ENCODE measurements at places on chromosomes 5 and 9. TPM values are rescaled to one million over a fixed set of nuclear protein-coding genes. Genes with fewer than 3 reads are reported as not detected.

DNA sequence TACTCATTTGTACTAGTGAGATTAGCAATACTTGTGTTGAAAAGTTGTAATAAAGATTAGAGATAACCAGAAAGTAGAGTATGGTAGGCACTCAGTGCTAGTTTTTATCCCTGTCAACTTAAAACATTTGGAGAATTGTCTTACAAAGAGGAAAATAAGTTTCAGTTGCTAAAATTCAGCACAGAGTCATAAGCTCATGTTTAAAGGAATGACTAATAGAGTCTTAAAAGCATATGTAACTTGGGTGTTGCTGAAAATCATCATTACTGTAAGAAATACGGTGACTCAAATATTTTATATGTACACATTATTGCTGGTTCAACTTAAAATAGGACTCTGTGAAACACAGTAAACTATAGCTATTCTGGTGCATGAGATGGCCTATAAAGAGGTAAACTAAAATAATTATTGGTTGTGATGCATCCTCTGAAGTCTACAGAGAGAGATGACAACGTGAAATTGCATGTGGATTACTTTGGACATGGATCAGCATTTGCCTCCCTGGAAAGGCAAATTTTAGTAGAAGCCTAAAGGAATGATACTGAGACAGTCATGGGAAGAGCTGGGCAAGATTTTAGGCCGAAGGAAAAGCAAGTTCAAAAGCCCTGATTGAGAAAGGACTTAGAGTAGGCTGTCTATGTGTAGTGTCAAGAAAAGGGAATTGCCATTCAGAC lies 34.6 kb downstream of the SGCD start:
- DNase-seq = no peak

DNA sequence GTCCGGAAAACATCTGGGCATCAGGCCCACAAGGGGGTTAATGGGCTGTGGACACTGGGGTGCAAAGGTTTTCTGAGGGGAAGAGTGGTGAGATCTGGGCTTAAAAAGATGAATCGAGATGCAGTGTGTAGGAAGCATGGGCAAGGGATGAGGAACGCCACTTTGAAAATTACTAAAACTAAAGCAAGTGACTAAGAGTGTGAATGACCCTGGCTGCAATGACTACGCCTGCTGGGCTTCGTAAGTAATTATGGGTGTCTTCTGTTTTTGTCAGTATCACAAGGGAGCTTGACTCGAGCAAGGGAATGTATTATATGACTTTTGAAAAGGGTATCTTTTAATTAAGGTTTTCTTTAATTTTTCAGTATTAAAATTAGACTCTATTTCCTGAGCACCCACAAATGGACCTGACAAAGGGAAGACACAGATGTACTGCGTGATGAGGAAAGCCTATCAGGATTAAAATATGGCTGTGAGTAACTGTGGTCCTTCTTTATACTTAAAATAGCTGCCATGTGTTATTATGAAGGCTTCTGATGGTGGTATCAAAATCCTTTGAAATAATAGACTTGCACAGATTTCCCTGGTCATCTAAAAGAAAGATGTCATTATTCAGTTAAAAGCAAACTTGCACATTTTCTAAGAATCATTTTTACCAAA lies 4.2 kb downstream of the CTXN3 start:
- DNase-seq = no peak

Gene KIAA1191
- total RNA-seq = 34.1 TPM

DNA sequence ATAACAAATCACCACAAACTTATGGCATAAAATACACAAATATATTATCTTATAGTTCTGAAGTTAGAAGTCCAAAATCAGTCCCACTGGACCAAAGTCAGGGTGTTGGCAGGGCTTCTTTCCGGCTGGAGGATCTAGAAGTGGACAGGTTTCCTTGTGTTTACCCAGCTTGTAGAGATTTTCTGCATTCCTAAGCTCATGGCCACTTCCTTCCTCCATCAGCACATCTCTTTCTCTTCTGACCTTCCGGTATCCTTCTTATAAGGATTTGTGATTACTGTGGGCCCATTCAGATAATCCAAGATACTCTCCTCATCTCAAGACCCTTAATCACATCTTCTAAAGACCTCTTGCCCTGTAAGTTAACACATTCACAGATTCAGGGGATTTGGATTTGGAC lies 97.6 kb downstream of the RAB3C start:
- no peak for DNase-seq

- no peak for DNase-seq
Measured at GRCh38 chr5:17697671-17698070, 63.4 kb downstream of the TAF11L14 start.

DNA sequence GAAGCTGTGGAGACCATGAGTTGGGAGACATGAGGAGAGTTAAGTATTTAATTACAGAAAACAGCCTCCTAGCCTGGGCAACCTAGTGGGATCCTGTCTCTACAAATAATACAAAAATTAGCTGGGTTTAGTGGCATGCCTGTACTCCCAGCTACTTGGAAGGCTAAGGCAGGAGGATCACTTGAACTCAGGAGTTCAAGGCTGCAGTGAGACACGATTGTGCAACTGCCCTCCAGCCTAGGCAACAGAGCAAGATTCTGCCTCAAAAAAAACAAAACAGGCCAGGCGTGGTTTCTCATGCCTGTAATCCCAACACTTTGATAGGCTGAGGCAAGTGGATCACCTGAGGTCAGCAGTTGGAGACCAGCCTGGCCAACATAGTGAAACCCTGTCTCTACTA lies 52.6 kb downstream of the AQP7 start:
- no peak for DNase-seq

- DNase-seq = peak; percentile 39
Measured at GRCh38 chr9:6054280-6055099, 39.1 kb upstream of the RANBP6 start.

GRCh38 chr5:55450050-55450765 lies 84.6 kb downstream of the PLPP1 start:
- DNase-seq = no peak

DNA sequence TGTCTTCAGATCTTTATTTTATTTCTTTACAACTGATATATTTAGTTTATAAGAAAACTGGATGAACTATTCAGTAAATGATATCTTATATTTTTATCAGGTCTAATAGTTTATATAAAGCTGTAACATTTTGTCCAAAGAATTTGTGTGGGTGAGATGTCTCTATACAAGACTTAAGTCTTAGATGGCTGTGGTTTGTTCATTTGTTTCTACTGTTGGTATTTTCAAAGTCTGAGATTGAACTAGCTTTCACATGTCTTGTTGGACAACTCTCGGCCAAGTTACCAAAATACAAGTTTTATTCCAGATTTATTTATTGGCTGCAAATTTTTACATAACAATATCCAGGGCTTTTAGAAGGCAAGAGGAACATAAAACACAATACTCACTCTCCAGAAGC lies 286.0 kb downstream of the NR2F1-AS1 start:
- no peak for DNase-seq

- no peak for DNase-seq
Measured at GRCh38 chr5:132209901-132210545, 17.6 kb downstream of the P4HA2 start.

Gene CCL27
- total RNA-seq = 0.26 TPM

Gene FAM163B
- total RNA-seq = not detected

- peak; percentile 24 for DNase-seq
Measured at GRCh38 chr5:80408484-80409366, 861 bp downstream of the ZFYVE16 start.

GRCh38 chr9:7369384-7369821 lies 430.2 kb downstream of the DMAC1 start:
- no peak for DNase-seq

DNA sequence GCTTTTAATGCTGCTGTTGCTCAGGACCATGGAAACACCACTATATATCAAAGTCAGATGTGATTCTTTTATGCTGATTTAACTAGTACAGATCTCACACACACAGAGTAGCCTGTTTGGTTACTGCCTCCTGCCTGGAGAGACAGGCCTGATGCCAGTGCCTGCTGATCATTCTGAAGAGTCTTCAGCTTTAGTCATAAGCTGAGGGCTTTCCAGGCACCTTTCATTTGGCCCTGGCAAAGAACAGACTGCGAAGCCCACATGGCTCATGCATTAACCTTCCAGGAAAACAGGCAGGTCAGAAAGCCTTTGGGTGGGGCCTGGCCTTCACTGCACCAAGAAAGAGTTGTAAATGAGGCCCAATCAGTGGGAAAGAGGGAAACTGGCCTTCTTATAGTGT lies 144.7 kb downstream of the SAXO1 start:
- no peak for DNase-seq

GRCh38 chr5:87885758-87886157 lies 382.9 kb downstream of the TMEM161B start:
- no peak for DNase-seq

Gene NIM1K
- 1.0 TPM for total RNA-seq

Gene EGFLAM
- total RNA-seq = not detected

- DNase-seq = no peak
Measured at GRCh38 chr9:76912636-76913275, 6.8 kb upstream of the PRUNE2 start.

DNA sequence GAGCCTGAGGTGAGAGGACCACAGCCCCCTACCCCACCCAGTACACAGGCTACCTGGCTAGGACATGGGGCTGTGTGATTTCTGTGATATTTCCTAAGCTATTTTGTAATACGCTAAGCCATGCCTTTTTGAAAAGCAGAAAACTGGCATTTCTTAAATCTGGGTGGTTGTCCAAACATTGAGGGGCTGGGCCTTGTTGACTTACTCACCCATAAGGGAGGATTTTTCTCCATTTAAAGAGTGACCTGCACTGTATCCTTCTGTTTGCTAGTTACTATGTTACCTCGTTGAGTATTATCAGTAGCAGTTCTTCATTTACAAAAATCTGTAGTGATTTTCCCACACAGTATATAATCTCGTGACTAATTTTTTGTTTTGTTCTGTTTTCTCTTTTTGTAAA lies 117.5 kb upstream of the OTULINL start:
- DNase-seq = no peak

GRCh38 chr5:8097146-8097545 lies 228.2 kb downstream of the MTRR start:
- no peak for DNase-seq

DNA sequence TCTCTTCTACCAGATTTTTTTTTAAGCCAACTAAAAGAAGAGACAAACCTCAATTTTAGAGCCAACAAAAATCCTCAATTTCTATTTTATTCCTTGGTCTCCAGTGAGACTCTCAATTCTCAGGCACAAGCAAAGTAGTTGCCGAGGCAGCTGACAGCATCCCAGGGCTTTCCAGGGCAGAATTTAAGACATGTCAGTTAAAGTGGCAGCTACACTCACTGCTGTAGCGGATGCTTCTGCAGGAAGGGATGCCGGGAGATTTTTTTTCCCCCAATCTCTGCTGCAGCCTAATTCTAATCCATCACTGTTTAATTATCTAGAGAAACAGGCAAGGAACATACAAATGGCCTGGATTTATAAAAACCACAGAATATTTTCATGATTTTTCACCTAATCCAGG lies 57.0 kb downstream of the TTC39B start:
- no peak for DNase-seq

DNA sequence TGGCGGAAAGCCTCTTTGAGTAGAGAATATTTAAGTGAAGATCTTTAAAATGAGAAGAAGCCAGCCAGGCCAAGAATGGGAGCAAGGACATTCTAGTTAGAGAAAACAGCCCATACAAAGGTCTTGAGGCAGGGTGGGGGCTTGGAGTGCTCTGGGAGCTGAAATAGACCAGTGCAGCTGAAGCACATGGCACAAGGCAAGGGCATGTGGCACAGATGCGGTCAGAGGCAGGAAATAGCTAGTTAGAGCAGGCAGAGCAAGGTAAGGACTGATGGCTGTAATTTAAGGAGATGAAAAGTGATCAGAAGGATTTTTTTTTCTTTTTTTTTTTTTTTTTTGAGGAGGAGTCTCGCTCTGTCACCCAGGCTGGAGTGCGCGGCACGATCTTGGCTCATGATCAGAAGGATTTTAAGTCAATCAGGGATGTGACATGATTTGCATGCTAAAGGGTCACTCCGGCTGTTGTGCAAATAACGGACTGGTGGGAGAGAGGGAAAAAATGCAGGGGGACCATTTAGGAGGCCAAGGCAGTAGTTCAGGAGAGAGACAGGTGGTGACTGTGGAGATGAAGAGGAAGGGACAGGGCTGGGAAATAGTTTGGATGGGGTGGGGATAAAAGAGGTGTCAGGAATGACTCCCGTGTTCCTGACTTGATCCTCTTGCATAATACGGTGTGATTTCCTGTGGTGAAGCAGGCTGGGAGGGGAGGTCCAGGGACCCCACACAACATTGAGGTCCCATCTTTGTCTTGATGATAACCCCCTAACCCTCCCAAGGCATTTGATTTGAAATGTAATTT lies 207.6 kb downstream of the HSPA4 start:
- no peak for DNase-seq

- DNase-seq = no peak
Measured at GRCh38 chr5:102845041-102845440, 89.9 kb downstream of the PAM start.

DNA sequence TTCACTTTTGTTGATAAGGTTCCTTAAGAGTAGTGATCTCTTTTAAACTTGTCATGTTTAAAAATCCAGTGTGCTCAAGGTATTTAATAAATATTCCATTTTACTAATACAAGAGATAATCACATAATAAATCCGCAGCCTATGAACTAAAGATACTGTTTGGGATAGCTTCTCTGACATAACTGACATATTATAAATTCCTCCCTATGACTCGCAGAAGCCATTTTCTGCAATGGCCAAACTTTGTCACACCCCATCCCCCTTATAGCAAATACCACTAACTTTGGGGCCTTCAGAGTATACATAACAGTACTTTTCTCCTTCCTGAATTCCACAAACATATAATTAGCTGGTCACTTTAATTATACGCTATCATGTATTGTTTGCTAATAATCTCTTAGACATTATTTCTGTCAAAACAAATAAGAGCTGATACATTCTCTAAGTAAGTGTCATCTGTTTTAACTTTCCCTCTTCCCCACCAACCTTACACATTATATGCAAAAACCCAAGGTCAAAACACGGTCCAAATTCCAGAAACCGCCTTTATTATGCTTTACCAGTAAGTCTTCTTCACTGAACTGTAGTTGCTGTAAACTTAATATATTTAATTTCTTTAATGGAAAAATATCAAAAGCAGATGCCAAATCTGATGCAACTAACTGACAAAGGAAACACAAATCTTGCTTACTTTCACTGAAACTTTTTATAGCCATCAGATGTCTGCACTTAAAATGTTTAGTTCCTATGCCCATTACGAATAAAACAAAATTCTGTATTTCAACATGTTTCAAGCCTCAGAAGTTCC lies 971 bp downstream of the TMEM267 start:
- no peak for DNase-seq

DNA sequence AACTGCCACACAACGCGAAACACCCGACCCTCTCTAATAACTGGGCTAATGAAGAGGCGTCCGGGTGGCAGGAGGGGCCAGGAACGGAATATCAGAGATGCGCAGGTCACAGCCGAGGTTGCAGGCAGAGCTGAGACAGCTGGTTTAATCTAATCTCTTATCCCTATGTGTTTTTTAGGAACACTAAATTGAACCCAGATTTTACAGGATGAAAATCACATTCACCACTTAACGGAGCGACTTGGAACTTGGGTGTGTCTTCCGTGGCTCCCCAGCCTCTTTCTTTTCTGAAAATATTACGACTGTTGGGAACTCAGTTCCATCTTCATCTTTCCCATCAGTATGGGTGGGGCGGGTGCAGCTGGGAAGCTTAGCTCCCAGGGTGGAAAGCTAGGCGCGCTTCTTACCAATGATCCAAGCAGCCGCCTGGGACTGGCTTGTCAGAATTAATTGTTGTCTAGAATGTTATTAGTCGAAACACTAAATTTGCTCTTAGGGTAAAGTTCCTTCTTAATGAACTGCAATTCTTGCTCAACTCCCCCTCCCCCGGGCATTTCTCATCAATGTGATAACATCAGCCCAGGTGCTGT lies 92.5 kb downstream of the IRX2 start:
- DNase-seq = no peak

GRCh38 chr5:88680253-88681132 lies 202.5 kb downstream of the MEF2C start:
- DNase-seq = peak; percentile 77

GRCh38 chr5:176979669-176980068 lies 26.9 kb downstream of the UIMC1 start:
- DNase-seq = no peak
